ENCODE measurements at places on chromosomes 2 and 18.

GRCh38 chr2:73128841-73129535 is 16.2 kb upstream of the RAB11FIP5 start:
- no peak for DNase-seq

GRCh38 chr2:46006473-46007025 is 290.7 kb upstream of the EPAS1 start:
- no peak for DNase-seq

DNA sequence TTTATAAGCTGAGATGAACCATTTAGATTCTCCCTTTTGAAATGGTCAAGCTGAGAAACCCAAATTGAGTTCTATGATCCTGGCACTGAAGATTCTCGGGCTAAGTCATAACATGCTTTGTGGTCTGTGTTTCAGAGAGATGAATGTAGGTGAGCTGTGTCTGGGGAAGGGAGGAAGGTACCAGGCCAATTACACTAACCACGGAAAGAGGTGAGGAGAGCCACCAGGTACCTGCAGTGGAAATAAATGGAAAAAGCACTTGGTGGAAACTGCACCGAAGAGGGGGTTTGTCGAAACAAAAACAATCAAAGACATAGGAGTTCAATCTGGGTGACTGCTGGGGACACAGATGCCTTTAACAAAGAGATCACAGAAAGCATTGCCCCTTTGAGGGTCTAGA is 963 bp upstream of the MRPL44 start:
- no peak for DNase-seq

GRCh38 chr2:41853427-41854191 is 194.2 kb upstream of the PKDCC start:
- DNase-seq = no peak

DNA sequence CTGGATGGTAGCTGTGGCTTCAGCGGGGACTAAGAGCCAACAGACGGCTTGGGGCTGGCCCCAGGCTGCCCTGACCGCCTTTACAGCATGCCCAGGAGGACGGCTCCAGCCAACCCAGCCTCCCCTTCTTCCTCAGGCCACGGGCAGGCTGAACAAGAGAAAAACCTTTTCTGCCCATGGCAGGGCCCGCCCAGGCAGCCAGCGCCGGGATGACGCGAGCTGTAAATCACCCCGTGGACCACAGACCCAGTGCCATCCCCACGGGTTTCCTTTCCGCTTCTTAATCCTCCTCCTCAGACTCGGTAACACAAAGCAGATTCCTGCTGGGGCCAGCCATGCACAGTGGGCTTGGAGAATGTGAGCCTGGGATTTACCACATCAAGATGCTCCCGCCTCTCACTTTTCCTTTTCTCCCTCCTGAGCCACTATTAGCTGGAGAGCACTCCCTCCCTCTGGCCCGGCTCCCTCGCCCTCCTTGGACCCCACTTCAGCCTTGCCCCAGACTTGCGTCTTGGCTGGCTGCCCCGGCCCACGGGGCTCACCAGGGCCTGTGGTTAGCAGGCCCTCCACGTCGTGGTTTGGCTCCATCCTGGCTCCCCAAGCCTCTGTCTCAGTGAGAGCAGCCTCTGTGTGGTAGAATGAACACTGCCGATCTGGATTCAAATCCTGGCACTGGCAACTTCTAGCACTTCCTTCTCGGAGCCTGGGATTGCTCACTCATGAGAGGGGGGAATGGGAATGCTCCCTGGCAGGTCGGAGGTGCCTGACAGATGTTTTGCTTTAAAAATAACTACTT is 31.4 kb downstream of the ATOH8 start:
- no peak for DNase-seq

- DNase-seq = no peak
Observed at GRCh38 chr2:26462100-26462499, 15.8 kb downstream of the OTOF start.

DNA sequence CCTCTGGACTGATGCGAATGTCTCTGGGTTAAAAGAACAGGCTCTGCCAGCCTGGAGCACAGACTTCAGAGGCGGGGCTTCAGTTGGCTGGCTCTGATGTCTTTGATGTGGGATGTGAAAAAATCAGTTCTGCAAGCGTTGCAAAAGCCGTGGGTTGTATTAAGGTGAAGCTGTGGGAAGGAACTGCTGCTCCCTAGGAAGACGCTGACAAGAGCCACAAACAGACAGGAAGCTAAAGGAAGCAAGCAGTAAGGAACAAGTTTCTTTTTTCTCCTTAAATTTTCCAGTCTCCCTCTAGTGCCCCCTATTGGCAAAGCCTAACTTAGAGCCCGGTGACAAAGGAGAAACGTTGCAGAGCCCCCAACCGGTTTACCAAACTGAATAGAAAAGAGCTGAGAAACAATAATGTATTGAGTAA is 239.0 kb downstream of the CCDC178 start:
- DNase-seq = no peak

DNA sequence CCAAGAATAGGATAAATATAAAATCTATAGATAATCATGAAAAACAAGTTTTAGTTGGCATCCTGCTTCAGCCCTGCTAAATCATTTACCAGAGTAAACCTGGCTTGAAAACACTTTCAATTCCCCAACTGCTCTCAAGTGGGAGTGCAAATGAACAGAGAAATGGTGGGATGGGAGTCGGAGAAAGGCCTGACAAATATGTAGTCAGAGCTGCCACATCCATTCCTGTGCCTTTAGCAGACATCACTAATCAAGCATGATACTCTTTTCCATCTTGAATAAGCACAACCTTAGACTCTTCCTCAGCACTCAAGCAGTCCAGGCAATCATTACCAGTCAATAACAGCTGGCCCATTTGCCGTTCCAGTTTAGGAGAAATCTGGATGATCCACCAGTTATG is 101.3 kb downstream of the ANKRD44 start:
- no peak for DNase-seq

DNA sequence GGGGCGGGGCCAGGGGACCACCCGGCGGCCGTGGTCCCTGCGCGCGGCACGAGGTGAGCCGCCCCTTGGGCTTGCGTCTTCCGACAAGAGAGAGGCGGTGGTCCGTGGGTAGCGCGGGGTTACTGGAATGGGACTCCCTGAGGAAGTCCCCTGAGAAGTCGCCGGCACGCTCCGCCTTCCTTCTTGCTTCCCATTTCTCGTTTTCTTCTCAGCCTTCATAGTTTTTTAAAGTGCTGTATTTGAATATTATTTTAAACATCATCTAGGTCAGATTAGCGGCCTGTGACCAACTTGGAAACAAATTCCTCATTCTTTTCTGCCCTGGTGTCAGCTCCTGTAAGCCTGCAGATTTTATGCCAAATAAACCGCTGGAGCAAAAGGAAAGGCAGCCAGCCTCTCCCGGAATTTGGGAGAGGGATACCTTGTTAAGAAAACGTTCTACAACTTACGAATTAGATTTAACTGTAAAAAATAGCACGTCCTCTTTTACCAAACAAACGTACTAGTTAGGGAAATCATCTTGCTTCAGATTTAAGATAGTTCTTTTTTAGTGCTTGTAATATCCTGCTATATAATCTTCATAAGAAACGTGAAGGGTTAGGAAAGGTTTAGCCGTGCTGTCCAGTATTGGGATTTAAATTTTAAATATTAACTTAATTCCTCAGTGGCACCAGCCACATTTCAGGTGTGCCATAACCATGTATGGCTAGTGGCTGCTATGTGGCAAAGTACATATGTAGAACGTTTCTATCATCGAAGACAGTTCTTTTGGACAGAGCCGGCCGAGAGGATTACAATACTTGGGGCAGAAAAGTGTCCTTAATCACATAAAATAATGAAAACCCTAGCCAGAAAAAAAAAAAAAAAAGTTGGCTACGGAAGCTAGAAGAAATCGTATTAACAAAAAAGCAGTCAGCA is 628 bp upstream of the PTPN2 start:
- DNase-seq = no peak

- no peak for DNase-seq
Observed at GRCh38 chr2:221197225-221197856, 374.8 kb downstream of the EPHA4 start.

GRCh38 chr2:101162561-101163330 is 11.6 kb upstream of the TBC1D8 start:
- DNase-seq = no peak

GRCh38 chr2:45625824-45626223 is 14.8 kb upstream of the SRBD1 start:
- no peak for DNase-seq

GRCh38 chr2:217286833-217287232 is 427.0 kb upstream of the TNP1 start:
- DNase-seq = no peak

GRCh38 chr2:173524256-173524955 is 169.7 kb downstream of the CDCA7 start:
- DNase-seq = no peak

DNA sequence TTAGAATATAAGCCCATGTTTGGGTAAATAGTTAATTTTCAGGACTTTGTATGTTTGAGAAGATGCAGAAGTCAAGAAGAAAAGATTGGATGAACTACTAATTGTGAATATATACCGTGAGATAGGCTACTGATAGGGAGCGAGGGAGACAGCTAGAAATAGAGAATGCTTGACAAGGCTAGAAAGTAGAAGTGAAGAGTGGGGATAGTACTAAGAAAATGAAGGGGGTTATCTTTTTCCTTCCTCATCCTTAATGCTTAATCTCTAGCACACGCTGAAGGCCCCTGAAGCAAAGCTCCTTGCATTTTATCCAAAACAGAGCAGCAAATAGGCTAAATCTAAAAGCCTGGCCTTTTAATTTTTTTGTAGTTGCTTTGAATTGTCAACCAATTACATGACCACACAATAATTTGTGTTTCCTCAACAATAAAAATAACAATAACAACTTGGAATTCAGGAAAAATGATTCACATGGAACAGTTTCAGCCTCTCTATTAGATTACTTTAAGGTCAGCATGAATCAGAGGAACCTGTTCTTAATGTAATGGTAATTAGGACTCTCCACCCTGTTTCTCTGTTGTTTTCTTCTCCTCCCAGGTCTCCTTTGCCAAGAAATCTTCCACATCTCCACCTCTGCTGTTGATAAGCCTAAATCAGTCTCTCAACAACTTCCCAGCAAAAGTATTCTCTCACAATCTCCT is 1071.3 kb upstream of the ZEB2 start:
- DNase-seq = no peak

GRCh38 chr2:190903693-190904450 is 23.3 kb downstream of the GLS start:
- DNase-seq = no peak

- no peak for DNase-seq
Observed at GRCh38 chr2:215883799-215884198, 129.6 kb downstream of the MREG start.

- DNase-seq = no peak
Observed at GRCh38 chr2:143802871-143803650, 673.8 kb downstream of the ARHGAP15 start.

GRCh38 chr18:22169889-22170420 is 566 bp downstream of the GATA6 start:
- DNase-seq = no peak

- DNase-seq = no peak
Observed at GRCh38 chr2:216082117-216082711, 495 bp downstream of the TMEM169 start.

DNA sequence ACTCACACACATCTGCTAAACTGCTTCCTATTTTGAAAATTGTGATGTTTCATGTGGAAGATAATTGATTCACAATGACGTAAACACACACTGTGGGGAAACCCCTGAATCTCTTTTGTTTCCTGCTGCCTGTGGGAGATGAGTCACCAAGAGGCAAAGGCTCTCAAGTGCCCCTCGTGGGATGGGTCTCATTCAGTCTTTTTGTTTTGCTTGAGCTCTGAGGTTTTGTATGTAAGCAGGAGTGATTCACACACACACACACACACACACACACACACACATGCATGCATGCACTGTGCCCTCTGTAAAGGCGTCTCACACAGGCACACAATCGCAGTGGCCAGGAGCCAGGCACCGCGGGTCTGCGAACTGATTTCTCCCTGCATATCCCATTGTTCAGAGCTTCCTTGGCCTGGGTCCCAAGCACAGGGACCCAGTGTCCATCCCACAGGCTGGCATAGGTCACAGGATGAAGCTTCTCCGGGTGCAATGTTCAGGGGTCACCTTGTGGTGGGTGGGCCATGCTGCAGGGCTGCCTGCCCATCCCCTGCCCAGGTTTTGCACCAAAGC is 12.1 kb upstream of the ARHGEF4 start:
- no peak for DNase-seq

DNA sequence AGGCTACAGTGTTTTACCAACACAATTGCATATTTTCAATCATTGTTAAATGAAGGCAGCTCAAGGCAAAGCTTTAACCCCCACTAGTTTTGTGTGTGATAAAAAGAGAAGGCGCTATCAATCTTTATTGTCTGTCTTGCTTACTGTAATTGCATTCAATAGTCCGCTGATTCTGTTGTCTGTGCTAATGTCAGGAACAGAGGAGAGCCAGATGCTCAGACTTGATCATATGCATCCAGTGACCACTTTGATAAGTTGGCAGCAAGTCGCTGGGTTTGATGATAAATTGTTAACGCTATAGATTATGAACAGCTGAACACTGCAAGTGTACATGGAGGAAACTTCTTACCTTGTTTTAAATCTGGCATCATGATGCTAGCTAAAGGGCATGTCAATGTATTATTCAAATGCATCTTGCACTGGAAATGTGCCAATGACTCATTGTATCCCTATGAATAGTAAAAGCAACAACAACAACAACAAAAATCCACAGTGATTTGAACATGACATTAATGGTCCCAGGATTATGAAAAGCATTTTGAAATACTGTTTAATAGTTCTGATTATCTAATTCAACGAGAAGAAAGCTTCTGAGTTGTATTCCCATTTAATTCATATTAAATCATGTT is 423.5 kb upstream of the FANCL start:
- no peak for DNase-seq

DNA sequence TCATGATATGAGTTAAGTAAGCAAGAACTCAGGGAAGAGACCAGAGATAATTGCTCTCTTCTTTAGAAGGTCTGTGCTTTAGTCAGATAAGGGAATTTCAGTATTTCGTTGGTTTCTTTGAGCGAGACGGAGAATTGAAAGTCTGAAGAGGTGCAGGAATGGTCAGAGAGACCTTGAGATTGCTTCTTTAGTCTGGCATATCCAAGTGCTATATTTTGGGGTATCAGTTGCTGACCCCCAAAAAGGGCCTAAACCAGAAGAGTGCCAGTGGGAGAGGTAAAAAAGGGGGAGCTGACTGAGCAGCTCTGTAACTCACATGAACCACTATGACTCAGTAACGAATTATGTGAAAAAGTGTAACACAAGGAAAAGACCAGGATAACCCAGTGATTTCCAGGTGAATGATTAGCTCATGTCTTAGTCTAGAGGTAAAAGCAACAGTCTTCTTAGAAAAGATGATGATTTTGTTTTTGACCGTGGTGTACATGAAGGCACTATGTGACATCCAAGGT is 932.9 kb downstream of the TDRD15 start:
- DNase-seq = no peak

DNA sequence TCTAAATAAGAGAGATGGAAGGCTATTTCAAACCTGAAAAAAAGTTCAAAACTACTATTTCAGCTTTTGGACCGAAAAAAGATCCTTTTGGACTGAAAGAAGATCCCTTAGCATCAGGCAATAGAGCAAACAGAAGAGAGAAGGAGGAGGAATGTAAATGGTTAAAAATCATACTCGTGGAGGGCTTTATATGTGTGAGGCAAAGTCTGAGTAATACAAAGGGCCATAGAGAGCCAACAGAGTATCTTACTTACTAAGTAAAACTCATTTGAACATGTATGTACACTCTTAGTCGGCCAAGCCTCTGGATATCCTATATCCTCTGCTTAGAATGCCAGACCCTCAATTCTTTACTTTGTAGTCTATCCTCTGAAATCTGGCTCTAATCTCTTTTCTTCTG is 55.7 kb downstream of the ITSN2 start:
- no peak for DNase-seq

- no peak for DNase-seq
Observed at GRCh38 chr18:13464432-13465123, 246.0 kb downstream of the LDLRAD4 start.

All from NCI-H1417 treated with DMSO at 0.1 percent for 48 hours (cell line).